T follicular helper cell (primary cell): ENCODE measurements at places on chromosomes 1 and 21.

DNA sequence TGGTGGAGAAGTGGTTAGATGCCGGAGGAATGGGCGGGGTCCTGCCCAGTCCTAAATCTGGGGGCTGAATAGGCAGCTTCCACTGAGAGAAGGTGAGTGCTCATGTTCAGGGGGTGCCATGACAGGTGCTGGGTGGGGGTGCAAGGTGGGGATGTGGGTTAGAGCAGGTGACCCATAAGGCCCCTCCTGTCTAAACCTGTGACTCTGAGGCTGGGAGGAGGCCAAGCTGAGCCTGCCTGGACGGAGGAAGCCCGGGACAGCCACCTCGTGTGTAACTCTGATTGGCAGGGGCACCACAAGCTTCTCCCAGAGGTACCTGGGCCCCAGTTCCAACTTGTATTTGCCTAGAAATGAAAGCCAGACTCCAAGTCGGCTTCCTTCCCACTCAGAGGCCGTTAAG lies 10.7 kb downstream of the GPR157 start:
- no peak for DNase-seq

DNA sequence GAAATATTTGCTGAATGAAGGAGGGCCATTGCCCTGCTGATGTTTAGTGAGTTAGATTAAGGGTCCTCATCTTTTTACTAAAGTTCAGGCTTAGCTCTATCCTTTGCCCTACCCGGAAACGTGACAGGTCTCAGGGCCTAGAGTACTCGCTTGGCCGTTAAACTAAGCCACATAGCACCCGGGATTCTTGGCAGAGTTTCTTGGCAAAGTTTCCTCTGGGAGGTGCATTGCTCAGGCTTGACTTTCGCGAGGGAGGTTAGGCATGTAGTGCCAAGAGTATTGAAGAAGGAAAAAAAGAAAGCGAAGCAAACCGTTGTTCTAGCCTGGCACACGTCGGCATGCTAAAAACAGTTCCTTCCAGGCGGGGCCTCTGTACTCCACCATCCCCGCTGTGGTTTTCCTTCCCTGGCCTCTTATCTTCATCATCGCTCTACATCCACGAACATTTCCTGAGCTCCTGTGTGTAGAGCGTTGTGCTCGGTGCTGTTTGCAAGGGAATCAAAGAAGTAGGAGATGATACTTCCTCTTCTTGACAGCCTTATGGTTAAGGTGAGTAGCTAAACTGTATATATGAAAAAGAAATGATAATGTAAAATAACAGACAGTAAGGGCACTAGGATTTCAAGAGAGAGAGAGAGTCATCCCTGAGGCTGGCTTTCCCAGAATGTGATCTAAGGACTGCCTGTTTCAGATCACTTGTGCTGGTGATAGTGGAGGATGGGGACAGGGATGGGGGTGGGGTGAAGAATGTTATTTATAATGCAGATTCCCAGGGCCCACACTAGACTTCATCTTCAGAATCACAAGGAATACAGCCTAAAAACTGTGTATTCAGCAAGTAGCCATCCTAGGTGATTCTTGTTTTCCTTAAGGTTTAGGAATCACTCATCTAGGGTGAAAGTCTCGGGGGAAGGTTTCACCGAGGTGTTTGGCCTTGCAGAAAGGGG lies 18.8 kb downstream of the RNF220 start:
- no peak for DNase-seq

DNA sequence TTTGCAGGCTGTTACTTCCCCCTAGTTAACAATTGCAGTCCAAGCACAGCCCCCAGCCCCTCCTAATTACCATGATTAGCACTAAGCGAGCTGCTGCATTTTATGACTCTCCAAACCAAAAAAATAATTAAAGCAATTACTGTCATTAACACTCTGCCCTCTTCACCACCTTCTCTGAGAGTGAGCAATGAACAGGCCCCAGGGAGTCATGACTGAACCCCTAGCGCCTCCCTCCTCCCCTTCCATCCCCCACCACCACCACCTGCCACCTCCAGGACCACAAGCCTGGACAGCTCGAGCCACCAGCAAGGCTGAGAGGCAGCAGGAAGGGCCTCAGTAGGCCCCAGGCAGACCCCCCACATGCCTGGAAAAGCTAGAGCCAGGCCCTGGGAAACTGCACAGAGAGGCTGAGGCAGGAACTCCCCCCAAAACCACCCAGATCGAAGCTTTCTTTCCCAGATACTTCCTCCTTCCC lies 35.5 kb upstream of the ZC3H12A start:
- DNase-seq, result no peak

DNA sequence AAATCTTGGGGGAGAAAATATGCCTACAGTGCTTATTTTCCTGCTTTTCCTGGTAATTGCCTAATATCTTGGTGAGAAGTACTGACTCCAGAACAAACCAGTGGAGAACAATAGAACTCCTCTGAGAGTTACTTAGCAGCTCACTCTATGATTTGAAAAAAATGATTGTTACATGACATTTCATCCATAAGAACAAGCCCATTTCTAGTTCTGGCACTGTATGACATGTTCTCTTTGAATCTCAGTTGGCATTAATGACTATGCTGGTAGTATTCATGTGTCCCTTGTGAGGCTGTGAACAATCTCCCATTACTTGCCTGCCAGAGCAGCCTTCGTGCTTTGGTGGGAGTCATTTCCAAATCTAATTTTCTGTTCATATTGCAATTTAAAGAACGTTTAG lies 58.0 kb downstream of the CLIC4 start:
- no peak for DNase-seq

- DNase-seq, result no peak
Measured at GRCh38 chr1:152878042-152878441, at the start of gene SMCP. SMCP (plus strand) TSS chr1:152878322; CDS start chr1:152884423, 6,101 bp downstream.

DNA sequence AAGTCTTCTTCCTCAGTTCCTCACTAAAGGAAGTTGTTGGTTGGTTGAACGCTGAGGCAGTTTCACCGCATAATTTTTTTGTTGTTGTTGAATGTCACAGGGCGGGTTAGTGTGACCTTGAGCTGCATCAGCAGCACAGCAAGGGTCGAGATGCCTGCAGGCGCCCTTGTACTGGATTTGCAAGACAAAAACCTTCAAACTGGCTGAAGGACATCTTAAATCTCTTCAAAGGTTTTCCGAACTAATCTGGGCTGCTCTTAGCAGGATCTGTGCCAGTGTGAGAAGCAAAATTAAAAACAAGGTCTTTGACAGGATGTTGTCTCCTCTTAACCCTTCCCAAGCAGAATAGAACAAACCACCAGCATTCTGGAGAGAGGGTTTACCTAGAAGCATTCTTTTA lies 59.4 kb downstream of the NRIP1 start:
- DNase-seq, result no peak

- no peak for DNase-seq
Measured at GRCh38 chr1:117795190-117795589, 134.2 kb downstream of the GDAP2 start.

DNA sequence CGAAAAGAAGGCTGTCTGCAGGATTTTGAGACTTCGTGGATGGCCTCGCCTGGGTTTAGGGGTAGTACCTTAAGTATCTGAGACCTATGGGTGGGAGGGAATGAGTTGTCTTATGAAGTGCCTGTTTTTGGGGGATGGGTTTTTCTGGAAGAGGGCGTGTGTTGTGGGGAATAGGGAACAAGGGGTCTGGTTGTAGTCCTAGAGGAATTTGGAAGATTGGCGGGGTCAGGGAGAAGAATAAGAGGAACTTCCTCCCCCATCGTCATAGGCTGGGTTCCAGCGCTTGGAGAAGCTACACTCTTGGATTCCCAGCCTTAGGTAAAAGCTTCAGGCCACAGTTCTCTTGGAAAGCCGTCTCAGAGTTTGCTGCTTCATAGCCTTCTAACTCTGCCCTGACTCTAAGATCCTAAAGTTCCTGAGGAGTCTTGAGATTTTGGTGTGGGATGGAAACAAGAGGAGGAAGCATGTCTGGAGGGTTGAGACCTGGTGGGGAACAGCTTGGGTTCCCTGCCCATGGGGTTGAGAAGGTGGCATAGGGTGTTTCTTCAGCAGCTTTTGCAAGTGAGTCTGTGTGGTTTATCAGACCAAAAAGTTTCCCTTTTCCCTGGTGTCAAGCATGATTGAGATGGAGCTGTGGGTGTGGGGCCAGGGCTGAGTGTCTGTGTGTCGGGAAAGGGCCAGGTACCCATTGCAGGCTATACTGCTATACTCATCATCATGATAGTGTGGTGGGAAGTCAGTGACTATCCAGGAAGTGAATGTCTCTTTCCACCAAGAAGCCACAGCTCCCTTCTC lies 1.8 kb downstream of the VANGL2 start:
- no peak for DNase-seq

- no peak for DNase-seq
Measured at GRCh38 chr1:241695246-241696171, 43.4 kb downstream of the WDR64 start.

DNA sequence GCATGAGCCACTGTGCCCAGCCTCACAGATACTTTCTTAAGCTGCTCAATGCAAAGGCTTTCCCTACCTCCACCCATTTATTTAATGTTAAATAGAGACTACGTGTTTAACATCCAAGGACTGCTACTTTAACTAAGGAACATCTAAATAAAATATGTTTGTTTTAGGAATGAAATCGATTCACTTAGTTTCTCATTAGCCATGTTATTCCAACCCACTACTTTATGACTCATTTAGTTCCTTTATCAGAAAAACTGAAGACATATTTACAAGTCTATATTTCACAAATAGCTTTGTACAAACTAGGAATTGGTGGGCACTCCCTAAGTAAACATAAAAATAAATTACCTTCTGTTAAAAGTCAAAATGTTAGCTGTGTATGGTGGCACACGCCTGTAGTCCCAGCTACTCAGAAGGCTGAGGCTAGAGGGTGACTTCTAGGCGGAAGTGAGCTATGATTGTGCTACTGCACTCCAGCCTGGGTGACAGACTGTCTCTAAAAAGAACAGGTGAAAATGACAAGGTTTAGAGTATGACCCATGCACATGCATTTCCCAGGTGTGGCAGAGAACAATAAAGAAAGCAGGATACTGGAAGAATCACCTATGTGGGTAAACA lies 39.9 kb upstream of the AK4 start:
- no peak for DNase-seq

DNA sequence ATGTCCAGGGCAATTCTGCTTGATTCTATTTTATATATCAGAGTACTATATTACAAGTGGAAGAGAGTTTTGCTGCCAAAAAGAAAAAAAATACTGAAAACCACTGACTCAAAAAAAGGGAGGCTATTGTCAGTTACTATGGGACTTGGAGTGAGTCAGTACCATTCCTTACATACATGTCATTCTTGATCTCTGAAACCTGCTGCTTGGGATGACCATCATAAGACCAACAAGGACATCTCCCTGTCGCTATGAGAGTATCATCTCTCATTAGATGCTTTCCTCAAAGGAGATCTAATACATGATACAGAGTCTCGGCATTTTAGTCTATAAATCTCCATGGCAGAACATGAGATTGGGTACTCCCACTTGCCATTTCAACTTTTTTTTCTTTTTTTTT lies 11.8 kb upstream of the INPP5B start:
- DNase-seq, result no peak

GRCh38 chr1:224212618-224213061 lies 29.6 kb downstream of the DEGS1 start:
- no peak for DNase-seq

GRCh38 chr1:156600733-156601121 lies 552 bp downstream of the GPATCH4 start:
- no peak for DNase-seq

DNA sequence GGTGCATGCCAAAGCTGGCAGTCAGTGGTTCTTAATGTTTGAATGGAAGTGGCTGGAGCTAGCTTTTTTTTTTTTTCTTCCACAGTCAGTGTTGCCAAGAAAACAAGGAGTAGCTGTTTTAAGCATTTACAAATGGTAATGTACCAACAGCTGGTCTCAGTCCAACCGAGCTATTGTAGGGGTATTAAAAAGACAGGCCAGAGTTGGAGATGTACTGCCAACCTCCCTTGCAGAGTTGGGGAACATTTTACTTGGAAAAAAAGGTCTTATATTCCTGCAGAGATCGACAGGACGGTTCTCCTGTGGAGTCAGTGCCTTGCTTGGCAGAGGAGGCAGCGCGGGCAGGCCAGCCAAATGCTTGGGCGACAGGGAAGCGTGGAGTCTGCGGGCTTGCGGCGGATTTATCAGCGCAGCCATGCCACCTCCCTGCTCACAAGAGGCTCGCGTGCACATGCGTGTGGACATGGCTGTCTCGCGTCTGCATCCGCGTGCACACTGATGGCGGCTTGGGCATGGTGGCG lies 338.1 kb downstream of the RPS6KC1 start:
- DNase-seq, result no peak

DNA sequence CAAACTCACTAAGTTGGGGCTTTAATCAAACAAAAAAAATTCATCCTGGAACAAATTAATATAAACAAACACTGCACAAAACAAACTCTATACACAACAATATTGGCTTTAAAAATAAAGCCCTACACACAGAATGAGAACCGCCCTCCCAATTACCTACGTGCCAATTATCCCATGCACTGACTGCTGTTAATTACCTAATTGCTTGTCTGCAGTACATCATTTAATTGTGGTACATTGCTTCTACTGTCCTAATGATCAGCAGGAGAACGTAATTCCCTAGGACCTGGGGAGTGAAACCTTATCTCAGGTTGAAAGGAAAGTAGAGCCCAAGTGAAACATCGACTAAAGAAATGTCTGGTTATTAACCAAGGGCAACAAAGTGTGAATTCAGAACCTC lies 364.5 kb downstream of the KCNH1 start:
- DNase-seq, result no peak

DNA sequence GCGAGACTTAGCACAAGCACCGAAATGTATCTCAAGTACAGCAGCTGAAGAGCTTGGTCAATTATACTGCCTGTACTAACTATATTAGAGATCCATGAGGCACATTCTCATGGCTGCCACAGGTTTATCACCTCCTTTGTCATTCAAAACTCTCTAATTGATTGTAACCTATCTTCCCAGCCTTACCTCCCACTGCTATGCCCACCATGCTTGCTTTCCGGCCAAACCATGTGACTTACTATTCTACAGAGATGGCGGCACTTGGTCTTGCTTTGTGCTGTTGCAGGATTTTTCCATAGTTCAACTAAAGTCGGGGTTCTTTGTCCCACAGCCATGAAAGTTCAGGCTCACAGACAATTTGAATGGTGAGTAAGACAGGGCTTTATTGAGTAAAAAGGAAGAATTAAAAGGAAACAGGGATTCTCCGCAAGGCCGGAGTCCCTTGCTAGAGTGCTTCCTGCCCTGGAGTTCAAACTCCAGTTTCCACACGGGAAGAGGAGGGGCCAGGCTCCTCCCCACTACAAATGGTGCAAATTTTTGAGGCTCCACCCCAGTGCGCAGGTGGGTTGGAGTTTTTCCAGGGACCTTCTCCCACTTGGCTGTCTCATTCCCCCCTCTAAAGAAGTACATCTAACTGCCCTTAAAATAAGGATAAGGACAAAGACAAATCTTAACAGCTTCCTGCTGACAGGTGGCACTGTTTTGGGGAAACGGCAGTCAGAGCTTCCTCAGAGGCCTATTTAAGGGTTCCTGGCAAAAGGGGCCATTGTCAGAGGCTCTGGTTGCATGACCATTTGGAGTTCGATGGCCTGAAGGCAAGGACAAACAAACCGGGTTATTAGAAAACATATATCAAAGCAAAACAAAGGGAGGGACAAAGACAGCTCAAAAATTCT lies 28.7 kb downstream of the FMO2 start:
- DNase-seq, result no peak

GRCh38 chr21:37047079-37047478 lies 25.8 kb downstream of the PIGP start:
- no peak for DNase-seq
